Non-pigmented ciliary epithelial cell (primary cell): ENCODE measurements at places on chromosomes 3 and 15.

GRCh38 chr15:78978601-78979179, 33.8 kb upstream of the CTSH start:
- DNase-seq, result no peak

DNA sequence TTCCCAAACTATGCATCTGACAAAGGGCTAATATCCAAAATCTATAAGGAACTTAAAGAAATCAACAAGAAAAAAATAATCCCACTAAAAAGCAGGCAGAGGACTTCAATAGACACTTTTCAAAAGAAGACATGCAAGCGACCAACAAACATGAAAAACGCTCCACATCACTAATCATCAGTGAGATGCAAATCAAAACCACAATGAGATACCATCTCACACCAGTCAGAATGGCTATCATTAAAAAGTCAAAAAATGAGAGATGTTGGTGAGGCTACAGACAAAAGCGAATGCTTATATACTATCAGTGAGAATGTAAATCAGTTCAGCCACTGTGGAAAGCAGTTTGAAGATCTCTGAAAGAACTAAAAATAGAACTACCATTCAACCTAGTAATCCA, 20.2 kb downstream of the CFAP44 start:
- DNase-seq, result no peak

DNA sequence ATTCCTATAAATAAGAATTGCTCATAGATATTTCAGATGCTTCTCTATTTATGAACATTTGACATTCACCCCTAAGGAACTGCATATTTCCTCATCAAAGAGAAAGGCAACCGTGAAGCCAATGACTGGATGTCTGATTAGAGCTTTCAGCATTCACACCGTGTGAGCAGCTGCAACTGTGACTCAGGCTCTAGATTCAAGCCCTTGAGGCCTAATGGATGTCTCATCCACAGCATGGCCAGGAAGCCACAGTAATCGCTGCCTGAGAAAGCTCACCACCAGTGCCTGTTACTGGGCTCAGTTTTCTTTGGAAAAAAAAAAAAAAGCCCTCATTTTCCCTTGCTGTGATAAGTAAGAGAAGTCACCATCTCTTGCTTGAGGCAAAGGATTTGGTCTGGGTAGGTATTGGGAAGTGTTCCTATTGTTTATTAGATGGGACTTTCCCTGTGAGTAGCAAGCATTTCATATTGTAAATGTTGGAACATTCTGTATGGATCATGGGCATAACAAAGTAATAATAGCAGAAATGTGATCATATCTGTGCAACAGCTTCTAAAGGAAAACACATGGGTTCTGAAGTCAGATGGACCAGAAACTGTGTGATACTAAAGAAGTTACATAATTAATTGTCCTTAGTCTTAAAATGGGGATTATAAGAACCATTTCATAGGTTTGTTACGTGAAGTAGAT, 783.7 kb downstream of the AGBL1 start:
- DNase-seq, result peak; percentile 10

DNA sequence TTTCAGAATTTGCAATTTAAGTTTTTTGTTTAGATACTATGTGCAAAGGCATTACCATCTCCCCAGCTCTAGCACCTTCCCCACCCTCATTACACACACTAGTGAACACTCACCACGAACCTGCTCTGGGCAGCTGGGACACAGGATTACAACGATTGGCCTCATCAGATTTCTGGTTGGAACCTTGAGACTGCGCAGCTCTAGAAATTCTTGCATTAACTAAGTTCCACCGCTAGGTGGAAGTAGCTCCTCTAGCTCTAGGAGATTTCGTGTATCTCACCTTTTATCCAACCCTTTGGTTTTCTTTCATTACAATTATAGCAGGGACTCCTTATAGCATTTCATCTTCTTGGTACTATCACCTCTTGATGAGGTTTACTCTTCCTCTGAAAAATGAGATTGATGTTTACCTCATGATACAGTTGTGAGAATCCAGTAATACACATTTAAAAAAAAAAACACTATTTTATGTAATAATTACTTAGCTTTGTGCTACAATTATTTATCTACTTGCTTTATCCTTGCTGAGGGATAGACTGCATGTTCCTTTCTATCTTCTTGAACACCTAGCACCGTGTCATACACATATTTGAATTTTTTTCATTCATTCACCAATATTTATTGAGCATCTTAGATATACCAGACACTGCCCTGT, 28.7 kb upstream of the PLOD2 start:
- no peak for DNase-seq

GRCh38 chr3:115800489-115801075, 177.3 kb downstream of the GAP43 start:
- DNase-seq, result no peak
